ENCODE measurements at places on chromosomes 6 and 20.

DNA sequence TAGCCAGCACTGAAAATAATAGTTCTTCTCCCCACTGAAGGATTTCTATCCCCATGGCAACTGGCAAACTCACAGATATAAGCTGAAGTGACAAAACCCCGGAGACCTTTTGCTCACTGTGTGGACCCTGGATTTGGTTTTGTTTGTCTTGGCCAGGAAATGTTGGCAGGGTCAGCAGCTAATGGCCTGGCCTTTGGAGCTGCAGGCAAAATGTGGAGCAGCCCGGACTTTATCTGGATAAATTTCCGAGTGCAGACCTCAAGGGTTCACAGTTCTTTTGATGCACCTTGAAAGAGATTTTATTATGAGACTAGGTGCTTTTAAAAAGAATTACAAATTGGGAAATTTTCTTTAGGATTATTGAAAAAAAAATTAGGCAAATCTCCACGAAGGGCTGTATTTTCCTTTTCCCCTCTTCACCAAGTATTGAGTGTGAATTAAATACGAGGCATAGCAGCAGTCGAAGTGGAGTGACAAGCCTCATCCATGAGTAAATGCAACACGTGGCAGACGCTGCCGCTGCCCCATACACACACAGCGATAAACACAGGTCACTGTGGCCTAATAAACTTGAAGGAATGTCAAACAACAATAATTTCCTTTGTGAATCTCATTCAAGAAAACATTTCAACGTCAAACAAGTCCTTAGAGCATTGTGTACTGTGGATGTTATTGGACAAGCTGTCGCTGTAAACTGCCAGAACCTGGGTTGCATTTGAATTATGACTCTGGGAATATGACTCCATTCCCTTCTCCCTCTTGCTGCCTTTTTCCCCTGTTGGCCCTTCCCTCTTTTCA, 35.1 kb upstream of the CCN6 start:
- no peak for DNase-seq

- peak; percentile 25 for DNase-seq
Measured at GRCh38 chr6:152267967-152268845, 369.0 kb downstream of the SYNE1 start.

GRCh38 chr20:6075428-6076219, 21.8 kb upstream of the LRRN4 start:
- DNase-seq, result no peak

DNA sequence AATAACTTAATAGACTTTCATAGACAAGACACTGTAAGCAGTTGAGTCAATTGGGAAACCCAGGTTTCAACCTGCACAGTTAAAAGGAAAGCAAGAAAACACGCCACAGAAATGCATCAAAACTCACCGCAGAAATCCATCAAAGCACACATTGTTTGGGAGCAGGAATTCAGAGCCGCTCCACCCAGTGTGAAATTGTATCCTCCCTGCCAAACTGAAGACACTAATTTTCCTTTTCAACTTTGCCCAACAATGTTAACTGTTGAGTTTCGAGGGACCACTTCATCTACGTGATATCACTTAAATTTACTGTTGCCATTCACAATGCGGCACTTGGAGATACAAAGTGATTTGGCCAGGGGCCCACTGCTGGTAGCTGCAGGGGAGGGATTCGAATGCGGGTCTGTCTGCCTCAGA, 92.7 kb downstream of the DACT2 start:
- DNase-seq, result no peak

DNA sequence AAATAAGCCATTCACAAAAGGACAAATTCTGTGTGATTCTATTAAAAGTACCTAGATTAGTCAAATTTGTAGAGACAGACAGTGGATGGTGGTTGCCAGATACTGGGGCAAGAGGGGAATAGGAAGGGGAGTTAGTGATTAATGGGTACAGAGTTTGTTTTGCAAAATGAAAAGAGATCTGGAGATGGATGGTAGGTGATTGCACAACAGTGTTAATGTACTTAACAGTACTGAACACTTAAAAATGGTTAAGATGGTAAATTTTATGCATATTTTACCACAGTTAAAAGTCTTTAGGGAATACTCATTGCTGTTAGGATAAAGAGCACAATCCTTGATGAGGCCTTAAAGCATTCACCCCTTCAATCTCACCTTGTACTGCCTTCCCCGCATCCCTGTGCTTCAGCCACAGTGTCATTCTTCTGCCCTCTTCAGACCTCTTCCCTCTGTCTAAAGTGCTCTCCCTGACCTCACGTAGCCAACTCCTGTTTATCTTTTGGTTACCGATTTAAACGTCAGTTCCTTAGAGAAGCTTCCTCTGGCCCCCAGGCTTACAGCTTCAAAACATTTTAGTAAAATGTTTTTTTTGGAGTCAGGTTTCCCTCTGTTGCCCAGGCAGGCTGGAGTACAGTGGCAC, 11.8 kb downstream of the PSMF1 start:
- no peak for DNase-seq

DNA sequence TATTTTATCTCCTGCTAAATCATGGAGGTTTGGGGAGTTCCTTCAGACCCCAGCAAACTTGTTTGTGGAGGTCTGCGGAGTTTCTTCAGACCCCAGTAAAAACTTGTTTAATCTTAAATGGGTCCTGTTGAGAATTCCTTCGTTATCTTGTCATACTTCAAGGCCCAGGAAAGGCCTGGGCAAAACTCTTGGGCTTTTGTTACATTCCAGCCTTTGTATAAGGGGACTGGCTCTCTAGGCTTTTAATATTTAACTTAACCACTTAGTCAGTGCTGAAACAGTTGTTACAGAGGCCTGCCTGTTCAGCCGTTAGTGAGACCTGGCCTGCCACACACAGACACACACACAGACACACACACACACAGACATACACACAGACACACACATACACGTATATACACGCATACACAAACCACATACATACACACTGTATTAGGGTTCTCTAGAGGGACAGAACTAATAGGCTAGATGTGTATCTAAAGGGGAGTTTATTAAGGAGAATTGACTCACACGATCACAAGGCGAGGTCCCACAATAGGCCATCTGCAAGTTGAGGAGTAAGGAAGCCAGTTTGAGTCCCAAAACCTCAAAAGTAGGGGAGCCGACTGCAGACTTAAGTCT, 21.3 kb upstream of the CST3 start:
- no peak for DNase-seq

DNA sequence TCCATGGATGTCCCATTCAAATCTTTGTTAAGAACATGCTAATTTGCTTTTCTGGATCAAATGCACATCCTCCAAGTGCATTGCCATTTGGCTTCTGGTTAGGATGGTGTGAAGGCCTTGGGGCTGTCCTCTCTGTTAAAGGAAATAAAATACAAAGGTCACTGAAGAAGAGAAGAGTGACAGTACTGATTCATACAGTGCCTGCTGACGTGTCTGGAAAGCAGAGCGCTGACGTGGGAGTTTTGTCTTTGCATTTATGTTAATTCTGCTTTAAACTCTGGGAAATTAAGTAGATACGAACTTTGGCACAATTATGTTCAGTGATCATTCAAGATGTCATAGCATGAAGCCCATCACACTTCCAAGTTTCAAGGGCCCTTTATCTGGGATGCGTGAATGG, 33.2 kb downstream of the SYNDIG1 start:
- no peak for DNase-seq

- no peak for DNase-seq
Measured at GRCh38 chr6:169250660-169251059, 3.0 kb downstream of the THBS2 start.

GRCh38 chr6:159582736-159583135, 110.3 kb downstream of the SOD2 start:
- DNase-seq, result no peak

GRCh38 chr6:167565388-167565787, 240.5 kb downstream of the TTLL2 start:
- DNase-seq, result no peak

DNA sequence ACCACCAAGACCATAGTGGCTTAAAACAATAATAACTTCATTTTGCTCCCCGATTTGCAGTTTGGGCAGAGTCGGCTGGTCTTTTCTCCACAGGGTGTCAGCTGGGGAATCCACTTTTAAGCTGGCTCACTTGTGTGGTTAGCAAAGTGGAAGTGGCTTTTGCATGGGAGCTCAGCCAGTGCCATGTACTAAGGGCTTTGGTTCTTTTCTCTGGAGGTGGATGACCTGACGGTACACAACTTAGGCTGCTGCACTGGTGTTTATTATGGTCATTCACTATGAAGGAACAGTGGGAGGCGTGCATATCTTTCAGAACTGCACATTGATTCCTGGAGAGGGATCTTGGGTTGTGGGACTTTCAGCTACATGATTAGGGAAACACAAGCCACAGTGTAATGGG, 141.0 kb downstream of the OR2B2 start:
- peak; percentile 31 for DNase-seq

DNA sequence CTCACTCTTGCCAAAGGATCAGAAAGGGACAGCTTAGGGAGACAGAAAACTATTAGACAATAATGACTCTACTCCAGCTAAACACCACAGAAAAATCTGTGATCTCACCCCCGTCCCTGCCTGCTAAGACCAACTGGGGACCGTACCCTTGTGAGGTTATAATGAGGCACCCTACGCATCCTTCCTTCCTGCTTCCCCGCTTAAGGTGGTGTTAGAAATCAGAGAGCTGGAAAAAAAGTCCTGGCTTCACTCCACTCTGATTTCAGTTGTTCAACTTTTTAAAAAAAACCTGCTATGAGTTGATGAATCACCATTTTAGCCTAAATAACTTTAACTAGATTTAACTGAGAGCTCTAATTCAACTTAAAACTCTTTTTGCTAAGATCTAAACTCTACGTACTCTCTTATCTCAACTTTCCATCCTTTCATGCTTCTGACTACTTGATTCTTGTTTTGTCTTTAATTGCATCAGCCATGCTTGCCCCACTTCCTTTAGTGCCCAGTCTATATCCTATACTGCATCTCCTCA, 35.8 kb upstream of the TMEM14A start:
- DNase-seq, result no peak

GRCh38 chr6:122052346-122052900, 347.0 kb upstream of the HSF2 start:
- no peak for DNase-seq

DNA sequence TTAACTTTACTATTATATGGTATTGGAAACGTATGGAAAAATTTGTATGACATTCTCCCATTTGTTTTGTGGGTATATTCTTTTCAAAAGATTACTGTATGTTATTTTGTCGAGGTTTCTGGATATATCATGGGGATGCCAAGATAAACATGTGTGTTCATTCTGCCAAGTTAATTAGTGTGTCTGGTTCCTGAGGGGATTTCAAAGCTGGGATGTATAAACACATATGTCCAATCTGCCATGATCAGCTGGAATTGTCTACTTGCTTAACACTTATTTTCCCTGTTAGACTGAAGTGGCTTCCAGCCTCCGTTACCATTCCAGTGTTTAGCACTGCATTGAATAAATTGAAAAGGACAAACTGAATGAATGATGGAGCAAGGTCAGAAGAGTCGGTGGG, 86.2 kb downstream of the DNAH8 start:
- no peak for DNase-seq

GRCh38 chr6:163965426-163966348, 551.2 kb downstream of the QKI start:
- DNase-seq, result no peak

DNA sequence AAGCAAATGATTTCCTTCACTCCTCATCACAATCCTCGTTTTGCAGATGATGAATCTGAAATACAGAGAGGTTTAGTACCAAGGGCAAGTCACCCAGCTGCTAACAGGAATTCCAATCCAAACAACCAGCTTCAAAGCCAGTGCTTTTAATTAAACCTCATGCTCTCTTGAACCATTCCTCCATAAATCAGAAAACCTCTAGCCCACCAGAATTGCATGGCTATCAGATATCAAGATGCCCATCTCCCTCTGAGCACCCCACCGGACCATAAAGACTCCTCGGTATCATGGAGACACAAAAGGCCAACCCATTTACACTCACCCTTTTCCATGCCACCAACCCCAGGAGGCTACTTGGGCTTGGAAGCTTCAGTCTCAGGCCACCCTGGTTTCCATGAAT, 46.0 kb downstream of the TFAP2A start:
- no peak for DNase-seq

GRCh38 chr6:134961366-134961765, 11.5 kb upstream of the ALDH8A1 start:
- no peak for DNase-seq

DNA sequence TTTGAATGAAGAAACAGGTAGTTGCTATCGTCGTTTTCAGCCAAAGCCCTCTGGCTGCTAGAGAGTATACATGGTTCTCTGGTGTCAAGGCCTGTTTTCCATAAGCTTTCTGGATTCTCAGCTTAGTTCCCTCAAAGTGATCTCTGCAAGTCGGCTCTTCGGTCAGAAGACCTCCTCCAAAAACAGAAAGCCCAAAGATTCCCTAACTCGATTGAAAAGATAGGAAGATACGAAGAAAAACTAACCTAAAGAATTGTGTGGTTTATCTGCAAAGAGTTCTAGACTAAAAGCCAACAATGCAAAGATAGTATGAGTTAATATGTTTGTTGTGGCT, 545 bp upstream of the ASCC3 start:
- DNase-seq, result peak; percentile 25

DNA sequence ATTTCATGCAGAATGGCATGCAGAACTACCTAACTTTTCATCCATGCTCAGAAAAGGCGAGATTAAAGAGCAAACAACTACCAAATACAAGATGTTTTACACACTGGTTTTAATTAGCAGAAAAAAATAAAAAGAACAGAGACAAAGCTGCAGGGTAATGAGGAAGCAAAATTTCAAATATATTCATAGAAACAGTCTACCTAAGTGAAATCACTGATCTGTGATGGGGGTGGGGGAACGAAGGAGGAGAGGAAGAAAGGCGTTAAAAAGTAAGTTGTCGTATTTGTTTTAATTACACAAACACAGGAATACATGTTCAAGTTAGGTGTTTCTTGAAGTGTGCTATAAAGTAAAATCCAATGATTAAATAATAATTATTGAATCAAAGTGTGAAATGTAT, 42.1 kb downstream of the MAP3K7 start:
- no peak for DNase-seq

- DNase-seq, result no peak
Measured at GRCh38 chr6:75368151-75368779, 83.7 kb upstream of the TMEM30A start.

GRCh38 chr20:60257671-60258070, 299.4 kb downstream of the CDH26 start:
- DNase-seq, result no peak

GRCh38 chr6:73511796-73512195, 9.0 kb downstream of the EEF1A1 start:
- DNase-seq, result peak; percentile 26

DNA sequence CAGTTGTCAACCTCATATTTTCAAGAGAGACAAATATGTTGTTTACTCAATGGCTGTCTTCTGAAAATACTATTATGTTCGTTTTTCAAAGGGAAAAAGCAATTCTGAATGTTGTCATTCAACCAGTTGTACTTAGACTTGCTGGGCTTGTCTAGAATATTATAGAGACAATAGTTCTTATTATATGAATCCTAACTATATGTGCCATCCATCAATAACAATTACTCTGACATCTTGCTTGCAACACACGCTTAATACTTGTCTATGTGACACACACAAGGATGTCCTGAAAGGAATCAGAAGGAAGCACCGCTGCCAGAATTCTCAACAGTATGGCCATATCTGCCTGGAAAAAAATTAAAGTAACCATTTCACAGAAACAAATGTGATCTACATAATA, 283.3 kb upstream of the NRSN1 start:
- DNase-seq, result no peak

Data from suppressor macrophage (primary cell).